Endothelial cell of umbilical vein (primary cell): ENCODE measurements at places on chromosomes 12 and 14. TPM values are rescaled to one million over a fixed set of nuclear protein-coding genes. Genes with fewer than 3 reads are reported as not detected.

TMEM119 gene
- total RNA-seq, result not detected in 2 replicates

ASCL1 gene
- total RNA-seq, result not detected in 2 replicates

PSMB5 gene
- total RNA-seq, result 214 and 236 TPM in 2 replicates

RNF212B gene
- total RNA-seq, result not detected in 2 replicates

PMCH gene
- total RNA-seq, result 1.1 and 1.8 TPM in 2 replicates

OR4E2 gene
- not detected in 2 replicates for total RNA-seq

- no peak for DNase-seq
- no peaks in the 10 kb centered on the region for H3K36me3 ChIP-seq
- peaks cover 10% of the 10 kb centered on the region for H3K27me3 ChIP-seq
- H3K27ac ChIP-seq, result no peak overlapping the region
- no peaks in the 10 kb centered on the region for H3K4me1 ChIP-seq
Observed at GRCh38 chr12:21264232-21264631, 70.5 kb downstream of the SLCO1A2 start.

GRCh38 chr14:59772233-59772632, 98.3 kb downstream of the RTN1 start:
- no peaks in the 10 kb centered on the region for H3K27me3 ChIP-seq
- DNase-seq, result peak; percentile 68
- H3K27ac ChIP-seq, result peak overlapping the region; percentile 95
- no peak overlapping the region for H3K4me3 ChIP-seq
- H3K36me3 ChIP-seq, result no peaks in the 10 kb centered on the region

- peak; percentile 40 for DNase-seq
- H3K4me1 ChIP-seq, result no peaks in the 10 kb centered on the region
- no peaks in the 10 kb centered on the region for H3K27me3 ChIP-seq
- H3K27ac ChIP-seq, result no peak overlapping the region
- H3K36me3 ChIP-seq, result no peaks in the 10 kb centered on the region
- H3K4me3 ChIP-seq, result no peak overlapping the region
Observed at GRCh38 chr12:109264095-109264942, 44.8 kb downstream of the FOXN4 start.

DNA sequence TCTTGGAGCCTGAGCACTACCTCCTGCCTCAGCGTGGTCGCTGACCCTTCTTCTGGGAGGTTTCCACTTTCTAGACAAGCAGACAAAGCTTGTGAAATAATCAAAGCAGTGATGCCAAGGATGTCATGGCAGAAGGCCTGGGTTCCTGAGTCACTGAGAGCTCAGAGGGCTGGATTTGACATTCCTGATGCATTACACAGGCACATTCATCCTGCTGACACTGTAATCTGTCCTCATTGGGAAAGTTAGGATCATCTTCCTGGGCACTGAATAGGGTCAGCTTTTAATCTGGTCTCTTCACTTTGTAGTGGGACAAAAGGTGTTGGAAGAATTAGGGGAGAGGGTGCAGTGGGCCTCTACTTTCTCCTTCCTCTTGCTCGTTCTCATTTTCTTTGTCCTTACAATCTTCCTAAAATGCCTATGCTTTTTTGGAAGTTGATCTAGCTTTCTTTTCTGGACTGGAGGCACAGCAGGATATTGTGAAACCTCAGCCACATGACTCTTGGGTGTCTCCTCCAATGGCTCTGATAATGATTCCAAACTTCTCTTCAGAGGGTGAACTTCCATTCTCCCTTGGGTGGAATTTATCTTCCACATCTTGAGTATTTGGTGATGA, 29.6 kb downstream of the EEA1 start:
- no peaks in the 10 kb centered on the region for H3K27me3 ChIP-seq
- H3K4me1 ChIP-seq, result peaks cover 22% of the 10 kb centered on the region
- peak overlapping the region; percentile 76 for H3K27ac ChIP-seq
- DNase-seq, result peak; percentile 87
- no peaks in the 10 kb centered on the region for H3K36me3 ChIP-seq

- no peak overlapping the region for H3K4me3 ChIP-seq
- H3K36me3 ChIP-seq, result no peaks in the 10 kb centered on the region
- peaks cover 8% of the 10 kb centered on the region for H3K27me3 ChIP-seq
- no peak overlapping the region for H3K27ac ChIP-seq
- DNase-seq, result no peak
- no peaks in the 10 kb centered on the region for H3K4me1 ChIP-seq
Observed at GRCh38 chr12:57687862-57688261, 6.1 kb upstream of the OS9 start.

- H3K4me1 ChIP-seq, result no peaks in the 10 kb centered on the region
- no peak overlapping the region for H3K27ac ChIP-seq
- DNase-seq, result no peak
Observed at GRCh38 chr12:6045438-6045837, 79.0 kb downstream of the VWF start.

- H3K4me3 ChIP-seq, result no peak overlapping the region
- no peaks in the 10 kb centered on the region for H3K4me1 ChIP-seq
- DNase-seq, result no peak
- H3K27ac ChIP-seq, result no peak overlapping the region
- H3K27me3 ChIP-seq, result no peaks in the 10 kb centered on the region
Observed at GRCh38 chr12:118964988-118965387, 16.4 kb upstream of the SRRM4 start.

DNA sequence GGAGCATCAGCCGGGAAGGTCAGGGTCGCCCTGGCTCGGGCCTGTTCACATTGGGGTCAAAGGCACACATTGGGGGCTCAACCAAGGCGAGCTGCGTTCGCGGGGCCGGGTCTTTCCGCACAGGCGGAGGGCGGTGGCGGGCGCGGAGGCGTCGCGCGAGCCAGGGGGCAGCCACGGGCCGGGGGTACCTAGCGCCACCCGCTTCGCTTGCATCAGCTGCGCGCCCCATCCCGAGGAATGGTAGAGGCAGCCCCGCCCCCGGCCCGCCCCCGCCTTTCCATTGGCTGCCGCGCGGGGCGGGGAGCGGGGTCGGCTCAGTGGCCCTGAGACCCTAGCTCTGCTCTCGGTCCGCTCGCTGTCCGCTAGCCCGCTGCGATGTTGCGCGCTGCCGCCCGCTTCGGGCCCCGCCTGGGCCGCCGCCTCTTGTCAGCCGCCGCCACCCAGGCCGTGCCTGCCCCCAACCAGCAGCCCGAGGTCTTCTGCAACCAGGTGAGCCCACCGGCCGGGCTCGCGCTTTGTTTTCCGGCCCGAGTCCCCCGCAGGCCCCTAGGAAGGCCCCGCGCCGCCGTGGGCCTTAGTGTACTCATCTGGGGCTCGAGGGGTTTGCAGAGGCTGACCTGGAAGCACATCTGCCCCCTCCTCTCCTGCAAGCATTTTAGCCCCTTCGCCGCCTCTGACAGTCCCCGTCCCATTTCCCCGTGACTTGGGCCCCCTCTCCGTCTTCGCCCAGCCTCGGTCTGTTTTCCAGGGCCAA, at the start of gene ALDH2:
ALDH2 (plus strand) TSS at position 326 of the 754 bp plus-strand sequence; CDS start at position 376, 50 bp downstream.
- peak within 1 kb of the TSS; percentile 68 for H3K4me3 ChIP-seq
- no peaks in the 10 kb centered on the region for H3K36me3 ChIP-seq
- no peaks in the 10 kb centered on the region for H3K27me3 ChIP-seq
- peak; percentile 77 for DNase-seq
- H3K4me1 ChIP-seq, result peaks cover 18% of the 10 kb centered on the region

GRCh38 chr12:88935856-88936255, 355.6 kb upstream of the KITLG start:
- H3K4me1 ChIP-seq, result peaks cover 6% of the 10 kb centered on the region
- no peaks in the 10 kb centered on the region for H3K27me3 ChIP-seq
- no peaks in the 10 kb centered on the region for H3K36me3 ChIP-seq
- H3K4me3 ChIP-seq, result no peak overlapping the region

- no peaks in the 10 kb centered on the region for H3K4me1 ChIP-seq
- peaks cover 2% of the 10 kb centered on the region for H3K27me3 ChIP-seq
- no peak overlapping the region for H3K4me3 ChIP-seq
Observed at GRCh38 chr12:54579258-54579657, 9.2 kb downstream of the PPP1R1A start.

DNA sequence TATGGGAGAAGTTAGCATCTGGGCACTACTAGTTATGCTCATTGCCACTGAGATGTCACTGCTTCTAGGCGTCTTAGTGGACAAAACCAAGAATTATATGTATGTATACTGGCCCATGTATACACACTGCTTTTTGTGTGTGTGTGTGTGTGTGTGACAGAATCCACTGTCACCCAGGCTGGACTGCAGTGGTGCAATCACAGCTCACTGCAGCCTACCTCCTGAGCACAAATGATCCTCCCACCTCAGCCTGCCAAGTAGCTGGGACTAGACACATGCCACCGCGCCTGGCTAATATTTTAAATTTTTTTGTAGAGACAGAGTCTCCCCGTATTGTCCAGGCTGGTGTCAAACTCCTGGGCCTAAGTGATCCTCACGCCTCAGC, 25.2 kb downstream of the LIMA1 start:
- peaks cover 10% of the 10 kb centered on the region for H3K4me1 ChIP-seq
- H3K27me3 ChIP-seq, result peaks cover 2% of the 10 kb centered on the region
- DNase-seq, result no peak
- H3K4me3 ChIP-seq, result no peak overlapping the region

GRCh38 chr12:90261283-90261682, 552.6 kb upstream of the ATP2B1 start:
- DNase-seq, result no peak
- H3K36me3 ChIP-seq, result no peaks in the 10 kb centered on the region
- no peak overlapping the region for H3K27ac ChIP-seq
- H3K4me3 ChIP-seq, result no peak overlapping the region

GRCh38 chr14:73770977-73771847, 57.0 kb upstream of the PNMA1 start:
- no peaks in the 10 kb centered on the region for H3K36me3 ChIP-seq
- H3K27ac ChIP-seq, result no peak overlapping the region
- H3K4me3 ChIP-seq, result no peak overlapping the region
- H3K27me3 ChIP-seq, result no peaks in the 10 kb centered on the region

DNA sequence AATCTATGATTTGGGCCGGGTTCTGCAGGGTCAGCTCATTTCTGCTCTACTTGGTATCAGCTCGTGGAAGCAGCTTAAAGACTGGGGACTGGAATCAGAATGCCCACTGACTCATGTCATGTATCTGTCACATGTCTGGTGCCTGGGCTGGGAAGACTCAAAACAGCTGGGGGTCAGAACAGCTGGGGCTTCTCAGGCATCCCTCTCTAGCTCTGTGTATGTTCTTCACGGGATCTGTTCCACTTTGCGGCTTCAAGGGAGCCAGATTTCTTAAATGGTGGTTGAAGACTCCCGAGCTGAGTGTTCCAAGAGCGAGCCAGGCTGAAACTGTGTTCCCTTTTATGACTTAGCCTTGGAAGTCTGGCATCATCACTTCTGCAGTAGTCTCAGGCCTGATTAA, 11.9 kb downstream of the AEBP2 start:
- no peak for DNase-seq
- H3K36me3 ChIP-seq, result no peaks in the 10 kb centered on the region
- H3K4me3 ChIP-seq, result no peak overlapping the region
- H3K27me3 ChIP-seq, result no peaks in the 10 kb centered on the region

DNA sequence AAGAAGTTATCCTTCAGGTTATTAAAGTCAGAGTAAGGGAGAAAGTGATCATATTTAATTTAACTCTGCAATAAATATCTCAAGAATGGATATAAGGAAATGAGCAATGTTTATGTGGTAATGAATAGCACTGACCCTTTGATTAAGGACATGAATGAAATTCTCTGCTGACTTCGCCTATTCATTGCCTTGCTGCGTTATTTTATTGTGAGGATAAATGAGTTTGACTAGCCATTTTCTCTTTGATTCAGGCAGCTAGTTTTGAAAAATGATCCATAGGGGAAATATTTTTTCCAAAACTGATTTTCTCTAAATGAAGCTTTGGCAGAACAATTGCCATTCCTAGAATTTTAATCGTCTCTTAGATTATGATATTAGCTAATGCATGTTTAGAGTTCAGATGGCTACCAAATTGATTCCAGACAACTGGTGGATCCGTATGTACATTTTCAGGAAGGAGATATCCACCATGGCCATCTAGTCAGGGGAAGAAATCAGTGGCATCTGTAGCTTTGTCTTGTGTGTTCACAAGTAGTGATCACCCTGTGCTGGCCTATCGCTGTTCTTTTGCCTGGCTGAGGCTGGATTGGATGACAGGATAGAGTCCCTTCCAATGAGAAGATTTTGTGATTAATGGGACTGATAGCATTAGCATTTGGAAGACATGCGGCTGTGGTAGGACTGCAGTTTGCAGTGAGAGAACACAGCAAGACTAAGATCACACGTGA, 302.3 kb upstream of the RGS6 start:
- H3K36me3 ChIP-seq, result no peaks in the 10 kb centered on the region
- H3K4me1 ChIP-seq, result peaks cover 12% of the 10 kb centered on the region
- no peak overlapping the region for H3K27ac ChIP-seq
- H3K27me3 ChIP-seq, result no peaks in the 10 kb centered on the region
- DNase-seq, result peak; percentile 44

- no peak overlapping the region for H3K27ac ChIP-seq
- no peaks in the 10 kb centered on the region for H3K4me1 ChIP-seq
Observed at GRCh38 chr14:97634751-97635150, 837.6 kb downstream of the VRK1 start.

GRCh38 chr12:11663130-11663529, 13.7 kb downstream of the ETV6 start:
- DNase-seq, result no peak
- H3K27me3 ChIP-seq, result no peaks in the 10 kb centered on the region
- H3K27ac ChIP-seq, result no peak overlapping the region
- H3K4me3 ChIP-seq, result no peak overlapping the region
- H3K4me1 ChIP-seq, result peaks cover 3% of the 10 kb centered on the region

DNA sequence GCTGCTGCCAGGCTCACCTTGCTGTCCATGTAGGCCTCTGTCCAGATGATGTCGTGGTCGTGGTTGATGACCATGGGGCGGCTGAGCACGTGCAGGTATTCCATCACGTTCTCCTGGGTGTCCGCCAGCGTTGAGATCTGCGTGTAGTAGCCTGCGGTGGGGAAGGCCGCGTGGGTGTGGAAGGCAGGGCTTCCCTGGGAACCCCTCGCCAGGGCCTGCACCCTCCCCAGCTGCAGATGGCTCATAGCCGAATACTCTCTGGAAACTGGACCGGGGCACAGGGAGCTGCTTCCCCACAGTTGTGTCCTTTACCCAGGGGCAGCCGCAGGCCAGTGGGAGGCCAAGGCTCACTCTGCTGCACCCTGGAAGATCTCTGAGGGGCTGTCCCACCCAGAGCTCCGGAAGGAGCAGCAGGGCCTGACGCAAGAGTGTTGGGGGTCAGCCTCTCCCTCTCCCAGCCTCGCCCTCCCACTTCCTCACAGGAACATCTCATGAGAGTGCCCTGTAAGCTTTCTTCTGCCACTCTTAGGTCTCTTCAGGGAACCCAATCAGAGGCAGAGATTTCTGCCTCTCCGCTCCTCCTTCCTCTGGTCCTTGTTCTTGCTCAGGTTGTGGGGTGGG, 35.5 kb downstream of the CACNA2D4 start:
- H3K4me3 ChIP-seq, result no peak overlapping the region
- H3K36me3 ChIP-seq, result no peaks in the 10 kb centered on the region
- no peaks in the 10 kb centered on the region for H3K4me1 ChIP-seq
- no peaks in the 10 kb centered on the region for H3K27me3 ChIP-seq

DNA sequence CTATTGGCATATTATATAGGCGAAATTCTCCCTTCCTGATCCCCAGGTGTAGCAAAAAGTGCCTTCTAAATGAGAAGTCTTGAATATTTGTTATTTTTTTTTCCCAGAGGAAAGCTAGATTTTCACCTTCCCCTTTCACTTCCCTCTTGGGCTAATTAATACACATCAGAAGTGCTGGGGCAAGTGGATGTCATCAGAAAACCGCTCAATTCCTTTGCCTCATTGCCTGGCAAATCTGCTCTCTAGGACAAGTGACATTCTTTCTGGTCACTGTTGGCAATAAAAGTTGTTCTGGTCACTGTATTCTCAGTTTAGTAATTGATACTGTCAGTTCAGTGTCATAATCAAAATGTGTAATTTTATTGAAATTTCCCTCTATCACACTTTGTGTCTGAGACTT, 174.5 kb downstream of the ETNK1 start:
- no peak overlapping the region for H3K27ac ChIP-seq
- no peak overlapping the region for H3K4me3 ChIP-seq
- H3K36me3 ChIP-seq, result no peaks in the 10 kb centered on the region
- no peaks in the 10 kb centered on the region for H3K27me3 ChIP-seq
